Neural progenitor cell (in vitro differentiated cells): ENCODE measurements at places on chromosomes 1 and 21. TPM values are rescaled to one million over a fixed set of nuclear protein-coding genes. Genes with fewer than 3 reads are reported as not detected.

E2F2 gene
- total RNA-seq: 3.4 and 7.0 TPM in 2 replicates

MAGI3 gene
- 20.9 and 26.9 TPM in 2 replicates for total RNA-seq

SLFNL1 gene
- 0.19 TPM in 1 of 2 replicates, not detected in the other for total RNA-seq

UTS2 gene
- not detected in 2 replicates for total RNA-seq

SAMSN1 gene
- 1.2 TPM in 1 of 2 replicates, not detected in the other for total RNA-seq

FCMR gene
- not detected in 2 replicates for total RNA-seq

SYT14 gene
- 8.9 and 16.1 TPM in 2 replicates for total RNA-seq

LHX4 gene
- total RNA-seq: 0.06 TPM in 1 of 2 replicates, not detected in the other

CCDC17 gene
- 1.5 and 1.7 TPM in 2 replicates for total RNA-seq

FAM151A gene
- not detected in 2 replicates for total RNA-seq

KIF2C gene
- 130 and 133 TPM in 2 replicates for total RNA-seq

NME7 gene
- 23.5 and 60.6 TPM in 2 replicates for total RNA-seq

DEPDC1 gene
- 83.8 and 144 TPM in 2 replicates for total RNA-seq

PAPPA2 gene
- 0.17 and 0.65 TPM in 2 replicates for total RNA-seq

CD46 gene
- total RNA-seq: 112 and 186 TPM in 2 replicates

ST6GALNAC3 gene
- 13.4 and 23.6 TPM in 2 replicates for total RNA-seq

MPL gene
- total RNA-seq: 0.09 TPM in 1 of 2 replicates, not detected in the other

GPR25 gene
- not detected in 2 replicates for total RNA-seq

RGS16 gene
- total RNA-seq: 12.5 and 16.4 TPM in 2 replicates

EPS8L3 gene
- not detected in 2 replicates for total RNA-seq

CD1D gene
- total RNA-seq: 0.77 TPM in 1 of 2 replicates, not detected in the other

OR2M5 gene
- not detected in 2 replicates for total RNA-seq

TPTE gene
- total RNA-seq: not detected in 2 replicates

MACO1 gene
- 14.8 and 17.7 TPM in 2 replicates for total RNA-seq

MAP3K7CL gene
- total RNA-seq: 0.12 TPM in 1 of 2 replicates, not detected in the other

CFHR2 gene
- total RNA-seq: not detected in 2 replicates

GJA4 gene
- not detected in 2 replicates for total RNA-seq

ATP1A1 gene
- total RNA-seq: 61.5 and 92.5 TPM in 2 replicates

FCRL3 gene
- not detected in 2 replicates for total RNA-seq

EFNA3 gene
- total RNA-seq: 4.0 and 9.6 TPM in 2 replicates

OR6K3 gene
- total RNA-seq: not detected in 2 replicates

CASQ1 gene
- total RNA-seq: 0.50 TPM in 1 of 2 replicates, not detected in the other

OR2L13 gene
- not detected in 2 replicates for total RNA-seq

KCND3 gene
- 0.06 and 0.09 TPM in 2 replicates for total RNA-seq

TAL1 gene
- not detected in 2 replicates for total RNA-seq

FOXO6 gene
- 2.1 TPM in 1 of 2 replicates, not detected in the other for total RNA-seq

FCGR3B gene
- not detected in 2 replicates for total RNA-seq

C1orf53 gene
- 1.4 and 5.4 TPM in 2 replicates for total RNA-seq

TUFT1 gene
- total RNA-seq: 9.3 and 10.0 TPM in 2 replicates

ZC3H11A gene
- total RNA-seq: 113 and 142 TPM in 2 replicates

ETS2 gene
- 18.8 and 22.4 TPM in 2 replicates for total RNA-seq

GNAT2 gene
- 0.25 TPM in 1 of 2 replicates, not detected in the other for total RNA-seq

NPPA gene
- not detected in 2 replicates for total RNA-seq

ENAH gene
- 230 and 346 TPM in 2 replicates for total RNA-seq

C1orf21 gene
- total RNA-seq: 66.4 and 117 TPM in 2 replicates

TNFRSF1B gene
- 0.04 and 0.22 TPM in 2 replicates for total RNA-seq

ARF1 gene
- total RNA-seq: 95.1 and 147 TPM in 2 replicates

ATP6V1G3 gene
- not detected in 2 replicates for total RNA-seq

PRAMEF7 gene
- total RNA-seq: not detected in 2 replicates

CASZ1 gene
- 3.4 and 10.1 TPM in 2 replicates for total RNA-seq

C1orf116 gene
- 0.04 and 0.56 TPM in 2 replicates for total RNA-seq

OLFM3 gene
- total RNA-seq: 3.7 and 4.4 TPM in 2 replicates

MROH7 gene
- total RNA-seq: 0.21 and 0.34 TPM in 2 replicates

ACTL8 gene
- 0.15 TPM in 1 of 2 replicates, not detected in the other for total RNA-seq

CRYAA gene
- not detected in 2 replicates for total RNA-seq

RNPEP gene
- 48.7 and 70.3 TPM in 2 replicates for total RNA-seq

HRNR gene
- total RNA-seq: not detected in 2 replicates
